Kidney glomerular epithelial cell (primary cell): ENCODE measurements at places on chromosomes 13 and 19.

GRCh38 chr13:83953916-83954315, 71.6 kb upstream of the SLITRK1 start:
- no peak for DNase-seq

DNA sequence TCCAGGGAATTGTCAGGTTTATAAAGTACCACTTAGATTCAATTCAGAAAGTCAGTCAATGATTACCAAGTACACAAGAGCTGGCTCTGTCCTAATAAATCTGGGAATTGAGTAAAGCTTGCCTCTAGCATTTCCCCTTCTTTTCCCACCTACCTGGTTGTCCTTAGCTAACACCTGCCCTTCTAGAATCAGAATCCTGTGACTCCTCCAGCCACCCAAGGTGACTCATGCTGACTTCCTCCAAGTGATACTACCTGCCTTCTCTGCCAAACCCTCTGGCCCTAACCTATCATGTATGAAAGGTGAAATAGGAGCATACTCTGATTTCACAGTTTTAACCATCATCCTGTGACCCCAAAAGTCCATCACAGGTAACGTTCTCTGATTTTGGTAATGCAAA, 151.2 kb downstream of the DIAPH3 start:
- no peak for DNase-seq

DNA sequence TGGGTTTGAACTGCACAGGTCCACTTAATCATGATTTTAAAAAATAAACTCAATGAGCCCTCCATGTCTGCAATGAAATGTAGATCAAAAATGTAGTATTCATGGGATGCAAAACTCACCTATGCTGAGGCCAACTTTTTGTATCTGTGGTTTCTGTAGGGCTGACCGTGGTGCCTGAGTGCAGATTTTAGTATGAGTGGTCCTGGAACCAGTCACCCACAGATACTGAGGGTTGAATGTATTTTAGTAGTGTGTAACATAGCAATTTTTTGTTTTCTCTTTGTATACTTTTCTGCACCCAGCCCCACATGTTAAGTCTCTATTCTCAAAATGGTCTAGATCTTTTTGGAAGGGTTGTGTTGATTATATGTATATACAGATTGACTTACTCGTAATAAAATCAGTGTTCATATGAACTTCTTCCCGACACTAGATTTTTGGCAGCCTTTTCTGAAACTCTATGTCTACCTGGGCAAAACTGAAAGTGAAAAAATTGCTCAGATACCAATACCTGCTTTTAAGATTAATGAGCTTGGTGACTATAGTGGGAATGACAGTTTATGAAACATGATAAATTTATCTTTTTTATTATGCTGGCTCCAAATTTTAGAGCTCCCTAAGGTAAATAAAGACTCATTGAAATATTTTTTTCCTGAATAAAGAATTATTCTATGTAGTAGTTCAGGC, 51.6 kb downstream of the DNAJC15 start:
- DNase-seq, result no peak

DNA sequence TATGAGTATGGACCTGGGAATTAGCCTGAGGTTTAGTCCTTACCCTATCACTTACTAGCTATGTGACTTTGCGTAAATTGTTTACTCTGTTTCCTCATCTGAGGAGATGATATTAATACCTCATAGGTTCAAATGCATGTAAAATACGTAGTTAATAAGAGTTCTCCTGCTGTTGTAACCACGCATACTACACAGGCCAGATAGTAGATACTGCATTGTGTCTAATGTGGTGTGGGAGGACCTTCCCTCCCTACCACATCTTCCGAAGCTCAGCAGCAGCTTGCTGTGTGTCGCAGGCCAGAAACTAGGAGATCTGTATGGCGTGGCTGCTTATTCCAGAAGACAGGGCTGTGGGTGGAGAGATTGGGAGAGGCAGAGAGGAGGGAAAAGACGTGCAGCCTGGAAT, 23.0 kb downstream of the GTF2F2 start:
- no peak for DNase-seq

DNA sequence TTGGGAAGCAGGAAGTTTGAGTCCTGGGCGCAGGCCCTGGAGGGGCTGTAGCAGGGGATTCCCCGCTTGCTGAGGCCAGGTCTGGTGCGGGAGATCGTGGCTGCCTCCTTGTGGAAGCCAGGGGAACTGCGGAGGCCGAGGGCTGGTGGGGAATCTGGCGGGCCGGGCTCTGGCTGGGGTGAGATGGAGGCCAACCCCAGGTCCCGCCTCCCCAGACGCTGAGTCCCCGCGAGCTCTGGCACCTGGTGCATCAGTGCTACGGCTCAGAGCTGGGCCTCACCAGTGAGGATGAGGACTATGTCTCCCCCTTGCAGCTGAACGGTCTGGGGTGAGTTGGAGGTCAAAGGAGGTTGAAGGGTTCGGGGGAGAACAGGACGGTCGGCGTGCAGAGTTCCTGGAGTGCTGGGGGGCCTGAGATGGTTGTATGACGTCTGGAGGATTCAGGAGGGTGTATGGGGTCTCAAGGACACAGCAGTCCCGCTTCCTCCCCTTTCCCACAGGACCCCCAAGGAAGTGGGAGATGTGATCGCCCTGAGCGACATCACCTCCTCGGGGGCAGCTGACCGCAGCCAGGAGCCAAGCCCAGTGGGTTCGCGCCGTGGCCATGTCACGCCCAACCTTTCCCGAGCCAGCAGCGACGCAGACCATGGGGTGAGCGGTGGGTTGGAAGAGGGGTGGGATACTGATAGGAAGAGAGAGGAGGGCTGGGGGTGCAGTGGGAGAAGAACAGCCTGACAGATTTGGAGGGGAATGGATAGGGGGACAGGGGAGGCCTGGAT, 13.1 kb downstream of the GRAMD1A start:
- DNase-seq, result no peak

GRCh38 chr13:104837756-104838155, 1697.7 kb downstream of the EFNB2 start:
- DNase-seq, result no peak

DNA sequence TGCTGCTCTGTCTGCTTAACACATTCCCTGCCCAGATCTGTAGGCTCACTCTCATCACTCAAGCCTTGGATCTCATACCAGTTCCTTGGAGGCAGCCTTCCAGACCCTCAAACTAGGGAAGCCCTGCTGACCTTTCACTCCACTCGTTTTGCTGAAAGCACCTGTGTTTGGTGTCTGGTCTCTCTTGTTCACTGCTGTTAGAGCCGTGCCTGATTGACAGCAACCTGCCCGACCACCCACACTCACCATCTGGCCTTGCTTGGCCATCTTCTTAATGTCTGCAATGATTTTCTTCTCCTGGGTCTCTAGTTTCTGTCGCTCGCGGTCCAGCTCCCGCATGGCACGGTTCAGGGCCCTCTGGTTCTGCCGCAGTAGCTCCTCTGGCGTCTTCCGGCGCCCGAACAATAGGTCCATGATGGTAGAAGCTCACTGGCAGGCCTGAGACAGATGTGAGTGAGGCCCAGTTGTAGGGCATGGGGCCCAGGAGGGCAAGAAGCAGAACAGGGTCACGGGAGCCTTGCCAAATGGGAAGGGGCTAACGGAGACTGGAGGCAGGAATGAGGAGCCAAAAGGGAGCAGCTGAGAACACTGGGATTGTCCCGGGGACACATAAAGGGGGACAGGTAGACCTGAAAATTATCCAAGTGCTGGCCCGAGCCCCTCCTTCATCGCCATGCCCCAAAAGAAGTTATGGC, 959 bp downstream of the CHMP2A start:
- DNase-seq, result no peak
